ENCODE measurements at places on chromosomes 4 and X. TPM values are rescaled to one million over a fixed set of nuclear protein-coding genes. Genes with fewer than 3 reads are reported as not detected.

Gene CENPE
- total RNA-seq: 5.6 TPM

Gene SYNPO2
- 4.7 TPM for total RNA-seq

Gene GLRA3
- total RNA-seq: not detected

Gene PPM1K
- total RNA-seq: 42.3 TPM

Gene NDP
- not detected for total RNA-seq

Gene IL3RA
- not detected for total RNA-seq

Gene ARHGAP10
- total RNA-seq: 23.4 TPM

DNA sequence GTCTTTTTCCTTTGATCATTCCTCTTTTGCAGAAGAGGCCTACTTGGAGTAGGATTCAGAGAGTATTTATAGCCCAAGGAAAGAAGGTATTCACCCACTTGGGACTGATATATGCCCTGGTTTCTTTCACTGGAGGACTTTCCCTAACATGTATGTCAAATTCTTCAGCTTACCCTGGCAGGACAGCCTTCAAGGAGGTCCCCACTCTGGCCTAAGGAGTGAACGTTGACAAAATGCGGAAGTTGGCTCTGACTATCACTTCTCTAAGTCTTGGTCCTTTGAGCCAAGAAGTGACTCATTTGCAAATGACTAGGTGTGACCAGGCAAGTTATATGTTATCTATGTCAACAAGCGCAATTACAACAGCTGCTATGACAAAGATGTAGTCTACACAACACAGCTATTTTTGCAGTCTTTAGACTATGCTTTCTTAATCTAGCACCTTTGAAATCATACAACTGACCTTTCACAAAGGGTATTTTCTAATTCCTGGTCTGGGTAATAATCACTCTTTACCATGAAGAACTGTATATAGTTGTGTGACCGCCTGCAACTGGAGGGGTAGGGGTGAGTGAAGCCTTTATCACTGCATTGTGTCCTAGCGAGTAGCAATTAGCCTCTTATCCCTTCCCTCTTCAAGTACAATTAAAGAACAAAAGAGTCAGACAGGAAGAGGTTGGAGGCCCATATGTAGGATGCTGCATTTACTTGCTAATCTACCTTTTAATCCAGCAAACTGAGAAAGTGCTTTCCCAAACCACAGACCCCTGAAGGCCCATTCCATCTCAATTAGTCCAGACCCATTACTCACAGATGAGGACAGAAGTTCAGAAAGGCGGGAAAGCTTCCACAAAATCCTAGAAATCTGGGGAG, 50.1 kb downstream of the RASGEF1B start:
- peak; percentile 47 for DNase-seq

- DNase-seq: peak; percentile 61
Observed at GRCh38 chrX:147917700-147918695, 6.3 kb downstream of the FMR1 start.

- no peak for DNase-seq
Observed at GRCh38 chr4:159400558-159401225, 297.8 kb downstream of the RAPGEF2 start.

DNA sequence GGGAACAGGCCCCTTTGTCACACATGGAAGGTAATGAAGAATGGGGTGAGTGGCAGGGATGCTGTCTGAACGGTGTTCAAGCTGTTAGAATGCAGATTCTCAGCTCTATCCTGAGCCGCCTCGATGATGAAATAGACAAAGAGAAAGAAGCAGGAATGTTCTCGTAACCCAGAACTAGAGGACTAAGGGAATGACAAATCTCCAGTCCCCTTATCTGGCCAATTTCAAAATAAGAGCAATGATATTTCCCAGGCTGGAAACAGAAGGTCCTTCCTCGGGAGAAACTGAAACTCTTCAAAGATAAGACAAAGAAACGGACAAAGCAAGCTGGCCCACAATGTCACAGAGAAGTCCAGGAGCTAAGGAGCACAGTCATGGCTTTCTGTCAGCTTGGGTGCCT, 29.5 kb upstream of the MTNR1A start:
- no peak for DNase-seq

- no peak for DNase-seq
Observed at GRCh38 chrX:40131654-40132337, 34.0 kb upstream of the BCOR start.

DNA sequence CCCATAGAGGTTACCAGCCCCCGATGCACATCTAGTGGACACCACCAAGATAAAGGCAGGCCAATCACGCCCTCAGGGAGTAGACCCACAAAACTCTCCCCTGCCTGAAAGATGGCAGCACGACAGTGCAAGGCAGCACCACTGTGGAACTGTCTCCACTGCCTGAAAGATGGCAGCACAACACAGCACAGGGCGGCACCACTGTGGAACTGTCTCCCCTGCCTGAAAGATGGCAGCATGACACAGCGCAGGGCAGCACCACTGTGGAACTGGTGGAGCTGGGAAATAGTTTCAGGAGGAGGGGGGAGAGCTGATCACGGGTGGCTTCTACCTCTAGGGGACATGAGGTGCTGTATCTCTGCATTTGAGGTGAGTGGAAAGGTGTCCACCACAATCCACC, 340.4 kb upstream of the FRG1 start:
- no peak for DNase-seq

DNA sequence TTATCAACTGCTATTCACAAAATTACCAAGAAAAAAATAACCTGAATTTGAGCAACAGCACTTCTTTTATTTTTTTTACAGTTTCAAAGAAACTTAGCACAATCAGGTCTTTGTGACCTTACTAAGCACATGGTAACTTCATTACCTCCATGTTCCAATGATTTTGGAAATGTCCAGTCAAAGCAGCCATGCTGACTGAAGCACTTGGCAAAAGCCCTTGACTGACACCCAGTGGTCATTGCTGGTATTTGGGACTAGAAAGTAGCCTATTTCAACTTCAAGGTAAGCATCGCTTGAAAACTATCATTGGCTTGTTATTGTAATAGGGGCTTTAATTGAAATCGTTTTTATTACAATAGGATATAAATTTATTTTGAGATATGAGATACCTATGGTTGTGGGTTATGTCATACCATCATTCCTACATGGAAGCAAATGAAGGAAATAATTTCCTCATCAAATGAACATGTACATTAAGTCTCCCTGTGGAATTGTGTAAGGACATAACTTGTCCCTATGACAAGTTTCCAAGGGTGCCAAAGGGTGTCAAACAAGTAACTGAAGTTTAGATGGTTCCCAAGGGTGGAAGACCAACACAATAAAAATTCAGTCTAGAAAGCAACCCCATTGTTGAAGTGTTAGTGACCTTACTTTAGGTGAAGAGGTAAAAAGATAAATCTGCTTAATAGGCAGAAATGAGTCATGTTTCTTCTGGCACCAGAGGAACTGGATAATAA, 15.2 kb upstream of the ANXA10 start:
- DNase-seq: peak; percentile 36

GRCh38 chr4:28966982-28967381, 1753.2 kb upstream of the PCDH7 start:
- DNase-seq: peak; percentile 57

GRCh38 chr4:328729-329128, 8.9 kb upstream of the ZNF141 start:
- no peak for DNase-seq

DNA sequence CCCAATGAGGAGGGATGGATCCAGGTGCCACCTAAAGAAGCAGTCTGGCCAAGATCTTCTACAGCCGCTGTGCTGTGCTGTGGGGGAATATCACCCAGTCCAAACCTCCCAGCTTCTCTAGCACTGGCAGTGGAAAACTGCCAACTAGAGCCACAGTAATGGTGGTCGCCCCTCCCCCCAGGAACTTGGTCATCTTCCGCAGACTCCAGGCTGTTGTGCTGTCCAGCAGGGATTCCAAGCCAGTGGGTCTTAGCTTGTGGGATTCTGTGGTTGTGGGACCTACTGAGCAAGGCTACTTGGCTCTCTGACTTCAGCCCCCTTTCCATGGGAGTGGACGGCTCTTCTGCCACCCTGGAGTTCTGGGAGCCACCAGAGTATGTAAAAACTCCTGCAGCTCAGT, 18.2 kb downstream of the GPRASP1 start:
- DNase-seq: no peak

DNA sequence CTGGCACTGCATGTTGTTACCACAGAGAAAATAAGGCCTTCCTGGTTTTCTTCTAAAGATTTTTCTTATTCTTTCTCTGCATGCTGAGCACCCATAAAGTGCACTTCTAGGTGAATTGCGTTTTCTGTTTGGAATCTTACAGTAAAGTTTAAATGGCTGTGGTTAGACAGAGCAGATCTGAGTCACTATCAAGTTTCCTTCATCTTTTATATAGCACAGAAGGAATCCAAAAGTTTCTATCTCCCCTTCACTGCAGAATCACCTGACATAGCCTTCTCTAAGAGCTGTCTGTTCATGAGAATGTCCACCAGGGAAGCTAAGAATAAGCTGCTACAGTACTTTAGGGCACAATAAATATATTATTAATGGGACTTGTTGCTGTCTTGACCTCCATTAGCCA, 455.5 kb upstream of the FAM241A start:
- peak; percentile 39 for DNase-seq
